ENCODE measurements at places on chromosomes 2 and 18. TPM values are rescaled to one million over a fixed set of nuclear protein-coding genes. Genes with fewer than 3 reads are reported as not detected.

Gene FSIP2
- 1.9 TPM for total RNA-seq

- DNase-seq, result no peak
Measured at GRCh38 chr2:170498619-170499018, 216.5 kb upstream of the SP5 start.

Gene PJVK
- 1.2 TPM for total RNA-seq

Gene MAP3K19
- total RNA-seq, result not detected

Gene EPHA4
- total RNA-seq, result 20.2 TPM

Gene FN1
- 50.4 TPM for total RNA-seq

Gene XIRP2
- total RNA-seq, result not detected

- no peak for DNase-seq
Measured at GRCh38 chr2:63980794-63981193, 38.4 kb downstream of the VPS54 start.

GRCh38 chr2:95374921-95375471 is 27.5 kb upstream of the FAHD2A start:
- no peak for DNase-seq

- DNase-seq, result no peak
Measured at GRCh38 chr2:21819454-21819853, 695.7 kb downstream of the TDRD15 start.

DNA sequence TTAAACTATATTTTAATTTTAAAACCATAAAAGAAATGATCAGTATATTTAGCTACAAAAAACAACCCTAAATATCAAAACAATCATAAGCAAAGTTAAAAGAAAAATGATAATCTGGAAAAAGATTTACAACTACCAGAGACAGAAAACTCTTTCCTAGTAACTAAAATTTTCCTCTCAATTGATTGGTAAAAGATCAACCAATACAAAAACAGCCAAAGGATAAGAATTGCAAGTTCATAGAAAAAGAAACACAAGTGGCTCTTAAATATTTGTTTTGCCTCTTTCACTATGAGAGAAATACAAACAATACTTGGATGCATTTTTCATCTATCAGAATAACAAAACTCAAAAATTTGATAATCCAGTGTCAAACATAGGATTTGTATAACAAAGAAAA is 101.8 kb upstream of the ZC3H15 start:
- DNase-seq, result no peak

DNA sequence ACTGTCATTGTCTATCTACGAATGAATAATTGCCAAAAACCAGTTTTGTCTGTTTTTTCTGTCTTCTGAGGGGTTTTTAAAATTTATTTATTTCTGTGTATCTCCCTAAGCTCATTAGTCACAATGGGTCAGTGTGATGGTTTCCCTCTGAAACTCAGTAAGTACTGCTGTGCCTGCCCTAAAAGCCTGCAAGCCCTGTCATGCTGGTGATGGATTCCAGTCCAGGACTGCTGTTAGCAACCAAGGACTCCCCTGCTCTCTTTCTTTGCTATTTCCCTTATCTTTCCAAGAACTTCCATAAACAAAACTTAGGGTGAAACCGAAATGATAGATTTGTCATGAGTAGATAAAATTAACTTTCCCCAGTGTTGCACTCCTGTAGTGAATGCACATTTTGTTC is 11.8 kb upstream of the DSG2 start:
- DNase-seq, result no peak

GRCh38 chr18:77207540-77207939 is 42.1 kb upstream of the GALR1 start:
- peak; percentile 75 for DNase-seq

- peak; percentile 32 for DNase-seq
Measured at GRCh38 chr2:143513081-143513480, 383.9 kb downstream of the ARHGAP15 start.

Gene KCNG2
- total RNA-seq, result 0.14 TPM

DNA sequence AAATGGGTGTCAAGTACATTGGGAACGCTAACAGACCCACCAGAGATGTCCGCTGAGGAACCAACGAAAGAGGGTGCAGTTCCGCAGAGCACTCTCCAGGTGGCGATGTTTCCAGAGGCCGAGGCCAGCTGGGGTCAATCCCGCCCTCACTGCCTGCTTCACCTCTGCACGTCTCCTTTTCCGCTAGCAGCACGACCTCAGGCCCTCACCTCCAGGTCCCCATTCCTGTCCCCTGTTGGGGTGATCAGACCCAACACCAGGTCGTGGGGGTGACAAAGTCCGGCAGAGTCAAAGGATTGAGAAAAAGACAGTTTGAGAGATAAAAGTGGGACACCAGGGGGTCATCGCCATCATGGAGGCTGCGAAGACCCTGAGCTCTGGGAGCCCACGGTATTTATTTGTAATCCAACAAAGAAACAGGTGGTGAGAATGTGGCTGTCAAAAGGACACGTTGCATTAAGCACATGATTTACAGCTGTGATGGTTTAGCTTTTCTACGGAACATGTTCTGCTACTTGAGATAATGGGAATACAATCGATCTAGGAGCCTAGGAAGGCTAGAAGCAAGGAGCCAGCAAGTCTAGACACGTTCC is 27.3 kb downstream of the ZAP70 start:
- peak; percentile 93 for DNase-seq

GRCh38 chr2:42101206-42102023 is 53.6 kb downstream of the PKDCC start:
- DNase-seq, result peak; percentile 84

DNA sequence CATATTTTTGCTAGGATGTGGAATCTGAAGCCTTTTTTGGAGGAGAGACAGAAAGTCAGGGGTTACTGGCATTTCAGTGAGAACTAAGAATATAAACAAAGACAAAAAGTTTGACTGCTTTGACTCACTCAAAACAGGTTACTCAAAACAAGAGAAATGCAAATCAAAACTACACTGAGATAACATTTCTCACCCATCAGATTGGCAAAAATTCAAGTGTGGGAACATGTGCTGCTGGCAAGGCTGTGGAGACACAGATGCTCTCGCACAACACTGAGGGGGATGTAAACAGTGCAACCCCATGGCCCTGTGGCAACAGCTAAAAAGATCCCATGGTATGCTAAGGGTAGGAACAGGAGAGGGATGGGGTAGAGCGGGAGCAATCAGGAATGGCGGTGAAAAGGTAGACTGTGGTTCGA is 86.6 kb downstream of the DTNB start:
- peak; percentile 36 for DNase-seq

GRCh38 chr2:10547663-10548376 is 99.7 kb upstream of the ODC1 start:
- peak; percentile 80 for DNase-seq

DNA sequence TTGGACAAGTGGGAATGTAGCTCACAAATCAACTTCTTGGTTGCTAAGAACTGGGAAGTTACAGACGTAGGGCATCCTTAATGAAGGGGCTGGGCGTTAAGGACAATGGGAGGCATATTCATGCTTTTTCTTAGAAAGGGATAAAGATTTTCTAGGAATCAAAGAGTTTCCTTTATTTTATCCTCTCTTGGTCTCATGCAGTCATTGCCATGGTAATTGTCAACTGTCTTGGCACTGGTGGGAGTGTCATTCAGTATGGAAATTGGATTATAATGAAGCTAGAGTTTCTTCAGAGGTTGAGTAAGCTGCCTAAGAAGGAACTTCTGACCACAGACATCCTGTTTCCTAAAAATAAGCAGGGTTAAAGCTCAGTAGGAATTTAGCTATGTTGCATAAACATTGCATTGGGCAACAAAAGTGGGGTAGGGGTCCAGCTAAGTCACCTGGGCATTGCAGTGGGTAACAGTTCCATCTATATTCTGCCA is 114.0 kb downstream of the LYPD6B start:
- no peak for DNase-seq

Gene STARD6
- total RNA-seq, result not detected

GRCh38 chr2:240410004-240410403 is 25.5 kb upstream of the GPC1 start:
- no peak for DNase-seq

GRCh38 chr18:5693699-5694294 is 150.0 kb upstream of the EPB41L3 start:
- DNase-seq, result no peak

GRCh38 chr2:122736279-122736678 is 980.8 kb downstream of the TSN start:
- no peak for DNase-seq

GRCh38 chr18:35024965-35025364 is 16.2 kb upstream of the MAPRE2 start:
- no peak for DNase-seq

DNA sequence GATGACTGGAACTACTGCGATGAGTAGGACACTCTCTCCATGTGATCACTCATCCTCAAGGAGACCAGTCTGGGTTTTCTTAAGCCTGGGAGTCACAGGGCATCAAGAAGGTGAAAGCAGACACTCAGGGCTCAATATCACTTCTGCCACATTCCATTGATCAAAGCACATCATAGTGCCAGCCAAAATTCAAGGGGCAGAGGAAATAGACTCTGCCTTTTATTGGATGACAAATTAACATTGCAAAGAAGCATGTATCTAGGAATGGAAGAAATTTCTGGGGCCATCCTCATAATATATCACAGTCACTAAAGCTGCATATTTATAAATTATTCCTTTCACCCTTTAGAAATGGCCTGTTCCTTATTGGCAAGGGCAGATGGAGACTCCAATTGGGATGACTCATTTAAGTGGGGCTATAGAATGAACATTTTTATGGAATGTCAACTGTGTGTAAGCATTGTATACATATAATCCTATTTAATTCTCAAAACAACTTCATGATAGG is 114.8 kb upstream of the CDC42EP3 start:
- no peak for DNase-seq

- no peak for DNase-seq
Measured at GRCh38 chr18:7814754-7815315, 247.7 kb downstream of the PTPRM start.

Gene TSPYL6
- not detected for total RNA-seq

GRCh38 chr2:73021371-73022010 is 50.0 kb downstream of the SFXN5 start:
- DNase-seq, result no peak

DNA sequence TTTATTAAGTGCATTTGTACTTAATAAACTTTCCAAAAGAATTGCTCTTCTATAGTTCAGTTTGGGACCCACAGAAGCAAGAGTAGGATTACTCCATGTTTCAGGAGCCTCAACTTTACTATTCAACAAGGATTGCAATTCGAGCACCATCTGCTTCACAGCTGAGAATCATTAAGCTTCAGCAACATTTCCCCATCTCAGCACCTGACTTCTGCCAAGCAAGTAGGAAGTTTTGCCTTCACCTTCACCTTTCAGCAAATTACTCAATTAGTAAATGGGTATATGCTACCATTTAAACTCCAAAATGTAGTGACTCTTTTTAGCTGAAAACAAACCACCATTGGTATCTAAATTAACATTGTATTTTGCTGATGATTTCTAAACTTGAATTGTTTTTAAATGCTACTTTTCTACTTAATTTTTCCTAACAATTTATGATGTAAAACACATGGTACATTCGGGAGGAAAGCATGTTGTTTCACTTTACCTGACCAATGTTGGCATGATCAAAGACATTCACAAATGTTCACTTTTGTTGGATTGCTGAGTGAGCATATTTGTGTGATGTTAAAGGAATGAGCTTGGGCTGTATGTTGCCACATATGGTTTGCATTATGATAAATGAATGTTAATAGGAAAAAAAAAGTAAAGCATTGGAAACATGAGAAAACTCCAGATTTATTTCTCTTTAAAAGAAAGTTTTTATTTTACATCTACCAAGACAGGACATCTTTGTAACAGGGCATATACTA is 159.2 kb downstream of the GULP1 start:
- no peak for DNase-seq

DNA sequence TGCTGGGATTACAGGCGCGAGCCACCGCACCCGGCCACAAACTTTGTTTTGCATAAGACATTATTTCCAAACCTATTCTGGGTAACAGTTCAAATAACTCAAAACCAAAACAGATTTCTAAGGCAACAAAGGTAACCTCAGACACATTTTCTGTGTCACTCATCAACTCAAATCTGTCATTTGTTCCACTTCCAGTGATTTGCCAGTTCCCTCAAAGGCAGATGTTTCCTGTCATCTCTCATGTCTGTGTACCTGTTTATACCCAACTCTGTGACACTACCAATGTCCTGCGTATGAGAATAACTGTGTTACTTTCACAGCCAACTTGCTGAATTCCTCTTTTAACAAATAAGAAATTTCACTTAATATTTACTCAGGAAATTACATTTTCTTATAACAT is 54.4 kb downstream of the SCN3A start:
- DNase-seq, result no peak

Gene MEP1B
- not detected for total RNA-seq

DNA sequence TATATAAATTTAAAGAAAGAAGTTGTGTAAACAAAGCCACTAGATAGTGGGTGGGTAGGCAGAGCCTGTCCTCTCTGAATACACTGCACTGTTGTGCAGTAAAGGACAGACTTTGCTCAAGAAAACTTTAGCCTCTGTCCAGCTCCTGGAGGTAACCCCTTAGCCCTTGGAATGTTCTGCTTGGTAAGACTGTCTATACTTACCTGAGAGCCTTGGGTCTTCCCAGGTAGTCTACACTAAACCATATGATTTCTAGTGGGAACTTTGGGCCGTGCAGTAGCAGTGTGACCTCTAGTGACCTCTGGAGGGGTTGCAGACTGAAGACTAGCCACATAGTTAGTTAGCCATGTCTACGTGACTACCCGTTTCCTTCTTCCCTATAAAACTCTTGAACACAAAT is 678.3 kb upstream of the NRXN1 start:
- peak; percentile 23 for DNase-seq

Gene LRRC30
- not detected for total RNA-seq

GRCh38 chr2:187547353-187547979 is 6.8 kb downstream of the TFPI start:
- DNase-seq, result no peak

GRCh38 chr2:15808944-15809343 is 131.4 kb upstream of the MYCN start:
- peak; percentile 78 for DNase-seq

- DNase-seq, result no peak
Measured at GRCh38 chr2:30315391-30316063, 84.2 kb downstream of the LBH start.

DNA sequence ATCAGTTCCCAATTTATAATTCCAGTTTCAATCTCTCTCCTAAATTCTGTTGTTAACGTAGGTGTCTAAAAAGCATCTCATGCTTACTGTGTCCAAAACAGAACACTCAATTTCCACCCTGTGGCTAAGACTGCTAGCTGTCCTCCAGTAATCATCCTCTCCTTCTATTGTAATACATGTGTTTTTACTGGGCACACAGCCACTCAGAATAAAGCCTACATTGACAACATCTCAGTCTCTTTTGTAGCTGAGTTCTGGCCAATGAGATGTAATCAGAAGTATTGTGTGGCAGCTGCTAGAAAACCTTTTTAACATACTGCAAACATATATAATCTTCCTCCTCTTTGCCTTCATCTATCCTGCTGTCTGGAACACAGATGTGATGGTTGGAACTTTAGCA is 29.4 kb upstream of the TSPYL6 start:
- DNase-seq, result no peak

- peak; percentile 78 for DNase-seq
Measured at GRCh38 chr2:231900972-231901371, 25.2 kb downstream of the NPPC start.

DNA sequence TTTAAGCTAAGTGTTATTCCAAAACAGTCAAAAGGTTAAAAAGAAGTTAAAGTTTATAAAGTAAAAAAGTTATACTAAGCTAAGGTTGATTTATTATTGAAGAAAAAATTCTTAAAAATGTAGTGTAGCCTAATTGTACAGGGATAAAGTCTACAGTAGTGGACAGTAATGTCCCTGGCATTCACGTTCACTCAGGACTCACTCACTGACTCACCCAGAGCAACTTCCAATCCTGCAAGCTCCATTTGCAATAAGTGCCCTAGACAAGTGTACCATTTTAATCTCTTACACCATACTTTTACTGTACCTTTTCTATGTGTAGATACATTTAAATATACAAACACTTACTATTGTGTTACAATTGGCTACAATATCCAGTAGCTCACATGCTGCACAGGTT is 86.1 kb downstream of the CACNB4 start:
- no peak for DNase-seq

All from H7 (cell line).